Tibial nerve (tissue), 4 donors: ENCODE measurements at places on chromosomes 6 and 20.

DNA sequence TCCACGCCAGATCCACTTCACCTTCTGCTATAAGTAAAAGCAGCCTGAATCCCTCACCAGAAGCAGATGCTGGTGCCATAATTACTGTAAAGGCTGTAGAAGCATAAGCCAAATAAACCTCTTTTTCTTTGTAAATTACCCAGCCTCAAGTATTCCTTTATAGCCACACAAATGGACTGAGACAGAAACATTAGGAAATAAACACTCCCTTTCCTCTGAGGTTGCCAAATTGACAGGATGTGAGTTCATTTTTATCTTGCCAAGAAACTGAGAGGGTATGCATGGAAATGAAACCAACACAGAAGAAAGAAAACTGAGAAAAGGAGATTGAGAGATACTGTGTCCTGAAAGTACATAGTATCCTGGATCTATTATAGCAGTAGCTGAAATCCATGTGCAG is 481.2 kb downstream of the HAO1 start:
- DNase-seq, result no peak

- DNase-seq, result no peak
These were observed 333.9 kb upstream of the IRAK1BP1 start for GRCh38 chr6:78533426-78533825.

- no peak for DNase-seq
These were observed 230.1 kb upstream of the PRND start for GRCh38 chr20:4491643-4492042.

- no peak for DNase-seq
These were observed 193.2 kb downstream of the OGFRL1 start for GRCh38 chr6:71481801-71482200.

DNA sequence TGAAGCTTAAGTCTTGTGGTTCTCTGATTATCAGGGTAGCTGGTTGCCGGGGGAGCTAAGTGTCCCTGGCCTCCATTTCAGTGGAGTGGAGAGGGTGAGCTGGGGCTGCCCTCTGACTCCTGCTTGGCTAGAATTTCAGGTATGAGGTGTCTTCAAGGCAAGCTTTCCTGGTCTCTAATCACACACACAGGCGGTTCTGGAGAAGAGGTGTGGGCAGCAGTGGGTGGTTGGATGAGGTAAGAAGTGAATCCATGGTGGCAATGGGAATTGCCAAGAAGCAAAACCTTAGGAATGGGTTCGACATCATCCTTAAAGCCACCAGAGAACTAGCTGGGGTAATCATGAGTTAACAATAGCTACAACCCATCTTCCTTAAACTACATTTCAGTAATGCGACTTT is 157.6 kb downstream of the CARMIL1 start:
- no peak for DNase-seq

DNA sequence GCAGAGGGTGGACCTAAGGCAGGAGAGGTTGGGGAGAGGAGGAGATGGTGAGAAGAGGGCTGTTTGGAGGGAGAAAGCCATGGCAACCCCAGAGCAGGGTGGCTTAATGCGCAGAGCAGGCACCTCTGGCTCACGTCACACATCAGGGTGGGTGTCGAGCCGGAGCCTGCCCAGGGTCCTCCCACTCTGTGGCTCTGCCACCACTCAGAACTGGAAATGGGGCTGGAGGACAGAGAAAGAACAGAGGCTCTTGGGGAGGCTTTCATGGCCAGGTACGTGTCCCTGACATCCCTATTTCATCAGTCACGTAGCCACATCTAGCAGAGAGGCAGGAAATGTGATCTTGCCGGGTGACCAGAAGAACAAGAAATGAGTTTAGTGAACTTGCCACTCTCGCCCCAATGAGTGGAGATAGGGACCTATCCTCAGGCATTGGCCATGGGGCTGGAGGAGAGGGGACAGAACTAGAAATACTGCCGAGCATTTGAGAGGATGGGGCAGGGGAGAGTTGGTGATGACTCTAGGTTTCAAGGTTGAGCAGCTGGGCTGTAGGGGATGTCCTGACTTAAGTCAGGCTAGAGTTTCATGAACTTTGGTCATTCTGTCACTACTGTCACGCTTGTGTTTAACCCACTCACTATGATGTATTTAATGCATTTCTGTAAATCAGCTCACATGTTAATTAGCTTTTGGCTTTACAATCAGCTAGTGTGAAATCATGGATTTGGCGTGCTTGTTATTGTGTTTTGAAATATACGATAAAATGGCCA is 52.7 kb downstream of the CDH26 start:
- no peak for DNase-seq

DNA sequence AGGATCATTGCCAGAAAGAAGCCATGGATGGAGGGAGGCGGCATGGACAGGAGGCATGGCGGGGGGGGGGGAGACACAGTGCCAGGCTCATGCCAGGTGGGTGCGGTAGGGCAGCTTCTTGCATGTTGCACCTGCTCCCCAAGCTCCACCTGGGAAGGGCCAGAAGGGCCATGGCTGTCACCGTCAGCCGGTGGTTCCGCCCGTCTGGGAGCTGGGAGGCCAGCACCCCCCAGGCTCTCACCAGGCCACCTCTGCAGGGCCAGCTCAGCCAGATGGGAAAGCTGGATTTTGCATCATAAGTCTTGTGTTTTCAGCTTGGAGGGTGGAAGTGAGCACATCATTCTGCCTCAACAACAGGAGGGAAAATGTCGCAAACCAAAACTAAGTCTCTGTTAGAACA is 404.7 kb downstream of the TAF4 start:
- DNase-seq, result no peak

- no peak for DNase-seq
These were observed 4.6 kb upstream of the CABLES2 start for GRCh38 chr20:62411479-62412193.

GRCh38 chr20:22586645-22587310 is 2.4 kb upstream of the FOXA2 start:
- DNase-seq, result peak; percentile 23

- DNase-seq, result no peak
These were observed 80.8 kb upstream of the RBM24 start for GRCh38 chr6:17200395-17200794.

GRCh38 chr20:32580219-32580969 is 4.7 kb downstream of the NOL4L start:
- no peak for DNase-seq

DNA sequence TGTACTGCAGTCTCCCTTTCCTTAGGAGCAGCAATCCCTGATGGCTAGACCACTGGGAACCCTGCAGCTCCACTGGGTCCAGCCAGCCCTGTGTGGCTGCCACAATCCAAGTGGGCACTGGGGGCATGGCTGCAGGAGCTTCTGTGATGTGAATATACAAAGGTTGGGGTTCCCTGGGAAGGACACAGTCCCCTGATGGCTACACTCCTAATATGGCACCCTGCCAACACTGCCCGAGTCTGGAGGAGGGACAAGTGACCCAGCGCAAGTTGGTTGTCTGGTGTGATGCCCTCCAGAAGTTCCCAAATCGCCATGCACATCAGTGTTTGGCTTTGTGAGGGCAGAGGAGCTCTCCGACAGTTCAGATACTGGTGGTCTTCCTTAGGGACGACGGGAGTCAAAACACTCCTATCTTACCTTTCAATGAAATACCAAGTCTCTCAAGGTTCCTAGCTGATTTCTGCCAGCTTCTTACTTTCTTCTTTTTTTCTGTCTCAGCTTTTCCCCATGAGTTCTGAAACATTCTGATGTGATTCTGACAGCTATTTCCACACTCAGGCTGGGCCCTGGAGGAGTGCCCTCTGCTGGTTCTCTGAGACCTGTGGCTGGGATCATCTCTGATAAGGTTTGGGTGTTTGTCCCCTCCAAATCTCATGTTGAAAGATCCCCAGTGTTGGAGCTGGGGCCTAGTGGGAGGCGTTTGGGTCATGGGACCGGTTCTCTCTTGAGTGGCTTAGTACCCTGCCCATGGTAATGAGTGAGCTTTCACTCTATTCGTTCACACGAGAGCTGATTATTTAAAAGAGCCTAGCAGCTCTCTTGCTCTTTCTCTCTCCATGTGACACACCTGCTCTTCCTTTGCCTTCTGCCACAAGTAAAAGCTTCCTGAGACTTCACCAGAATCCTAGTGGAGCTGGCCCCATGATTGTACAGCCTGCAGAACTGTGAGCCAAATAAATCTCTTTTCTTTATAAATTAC is 15.5 kb upstream of the ZFP57 start:
- no peak for DNase-seq

- DNase-seq, result no peak
These were observed 336.9 kb downstream of the CD83 start for GRCh38 chr6:14454473-14454775.

DNA sequence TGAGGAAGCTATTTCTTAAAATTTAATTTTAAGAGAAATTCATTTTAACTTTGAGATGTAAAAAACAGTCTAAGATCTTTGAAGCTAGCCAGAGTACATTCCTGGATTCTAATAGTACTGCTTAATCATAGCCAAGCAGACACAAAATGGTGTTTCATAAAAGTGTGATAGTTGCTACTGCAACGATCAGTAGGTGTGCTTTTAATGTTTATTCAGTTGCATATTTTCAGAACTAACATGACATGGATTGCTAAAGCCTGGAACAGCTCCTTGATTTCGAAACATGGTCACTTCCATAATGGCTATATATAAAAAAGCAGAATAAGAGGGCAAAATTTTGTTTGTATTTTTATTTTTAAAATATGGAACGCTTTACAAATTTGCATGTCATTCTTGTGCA is 35.5 kb downstream of the SESN1 start:
- DNase-seq, result no peak

GRCh38 chr20:4151342-4151741 is 136.0 kb upstream of the RNF24 start:
- no peak for DNase-seq

DNA sequence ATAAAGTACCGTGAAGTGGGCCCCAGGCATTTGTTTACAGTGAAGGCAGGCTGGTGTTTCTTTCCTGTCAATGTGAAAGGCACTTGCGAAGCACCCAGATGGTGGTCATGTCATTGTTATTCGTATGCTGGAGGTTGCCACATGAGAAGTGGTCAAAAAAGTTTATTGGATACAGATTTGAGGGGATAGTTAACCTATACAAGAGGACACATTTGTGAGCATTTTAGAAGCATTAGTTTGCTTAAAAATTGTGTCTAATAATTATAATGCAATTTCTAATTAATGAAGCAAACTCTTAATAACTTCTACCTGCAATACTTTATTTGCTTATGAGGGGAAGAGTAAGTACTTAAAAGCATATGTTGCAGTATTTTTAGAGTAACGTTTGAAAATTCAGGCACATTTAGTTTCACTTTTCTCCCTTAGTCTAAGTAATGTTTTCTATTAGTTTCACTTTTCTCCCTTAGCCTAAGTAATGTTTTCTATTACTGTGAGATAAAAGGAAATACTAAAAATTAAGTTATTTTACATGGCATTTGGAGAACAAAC is 120.7 kb upstream of the CLDN20 start:
- DNase-seq, result no peak

- DNase-seq, result no peak
These were observed 59.9 kb upstream of the MAP3K4 start for GRCh38 chr6:160931378-160932310.

DNA sequence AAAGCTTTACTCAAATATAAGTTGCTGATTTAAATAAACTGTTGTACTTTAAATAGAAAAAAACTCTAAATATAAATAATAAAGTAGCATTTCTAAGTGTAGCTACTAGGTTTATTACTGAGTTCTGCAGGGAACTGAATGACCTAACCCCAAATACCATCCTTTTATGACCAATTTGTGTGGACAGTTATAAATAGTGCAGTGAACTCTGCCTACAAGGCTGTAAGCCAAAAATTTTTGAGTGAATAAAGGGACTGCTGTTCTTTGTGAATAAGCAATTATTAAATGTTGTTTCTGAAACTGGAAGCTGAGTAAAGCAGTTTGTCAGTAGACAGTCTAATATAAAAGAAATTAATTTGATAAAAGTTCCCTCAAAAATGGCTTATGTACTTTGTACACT is 90.8 kb upstream of the ELOVL5 start:
- DNase-seq, result peak; percentile 24

DNA sequence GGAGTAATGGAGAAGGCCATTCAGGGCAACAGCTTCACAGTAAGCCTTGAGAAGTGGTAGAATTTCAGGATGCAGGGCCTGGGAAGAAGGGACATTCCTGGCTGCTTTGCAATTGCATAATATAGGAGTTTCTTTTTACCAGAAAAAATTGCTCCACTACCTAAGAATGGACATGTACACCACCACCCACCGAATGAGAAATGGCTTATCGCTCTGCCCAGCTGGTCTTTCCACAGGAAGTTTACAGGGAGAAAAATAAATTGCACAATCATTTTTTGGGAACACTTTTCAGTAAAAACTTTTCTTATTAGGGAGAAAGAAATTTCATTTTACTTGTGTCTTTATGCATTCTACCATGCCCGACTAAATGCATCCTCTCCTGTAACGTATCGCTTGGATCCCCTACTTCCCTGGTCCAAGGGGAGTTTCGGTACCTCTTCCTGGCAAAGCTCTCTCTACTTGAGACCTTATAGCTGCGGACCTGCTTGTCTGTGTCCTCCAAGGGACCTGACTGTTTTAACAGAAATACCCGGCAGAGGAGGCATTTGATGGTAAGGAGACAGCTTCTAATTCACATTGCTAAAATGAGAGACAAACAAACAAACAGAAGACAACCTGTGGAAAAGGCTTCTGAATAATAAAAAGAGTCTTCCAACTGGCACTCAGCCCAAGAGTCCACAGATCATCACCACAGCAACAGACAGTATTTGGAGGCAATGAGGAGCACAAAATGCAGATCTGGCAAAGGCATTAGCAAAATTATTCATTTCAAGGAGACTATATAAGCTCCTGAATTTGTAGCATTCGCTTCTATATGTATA is 54.2 kb downstream of the MAP3K5 start:
- DNase-seq, result peak; percentile 53

DNA sequence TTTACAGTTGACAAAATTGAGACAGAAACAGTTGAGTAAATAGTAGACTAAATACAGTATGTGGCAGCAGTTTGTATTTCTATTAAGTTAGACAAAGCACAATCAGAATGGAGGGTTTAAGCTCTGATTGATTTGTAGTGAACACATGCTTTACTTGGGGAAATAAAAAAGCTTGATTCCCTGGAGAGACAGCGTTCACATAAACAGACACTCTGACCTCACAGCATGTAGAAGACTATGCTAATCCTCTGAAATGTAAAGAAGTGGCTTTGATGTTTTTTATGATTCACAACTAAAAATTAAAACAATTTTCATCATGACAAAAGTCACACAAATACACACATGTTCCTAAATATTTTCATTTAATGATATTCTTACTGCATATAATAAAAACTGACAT is 126.9 kb upstream of the FAM83B start:
- no peak for DNase-seq
